ENCODE measurements at places on chromosomes 1 and 21. TPM values are rescaled to one million over a fixed set of nuclear protein-coding genes. Genes with fewer than 3 reads are reported as not detected.

Gene CD55
- total RNA-seq: 130 TPM

Gene G0S2
- total RNA-seq: 0.33 TPM

Gene OPTC
- total RNA-seq: not detected

Gene RHOU
- total RNA-seq: 17.5 TPM

Gene TRNP1
- 4.8 TPM for total RNA-seq

Gene ZNF593OS
- total RNA-seq: not detected

Gene CASZ1
- 10.8 TPM for total RNA-seq

Gene RBM34
- 55.8 TPM for total RNA-seq

Gene MECR
- total RNA-seq: 10.6 TPM

Gene SPATA45
- not detected for total RNA-seq

Gene PRAMEF8
- not detected for total RNA-seq

Gene COL6A2
- total RNA-seq: 17.5 TPM

Gene HAX1
- total RNA-seq: 69.9 TPM

Gene TMEM51
- total RNA-seq: 10.2 TPM

Gene LENEP
- not detected for total RNA-seq

Gene GGPS1
- total RNA-seq: 24.7 TPM

Gene FMO4
- 2.9 TPM for total RNA-seq

Gene ZFYVE9
- total RNA-seq: 39.2 TPM

Gene ANP32E
- total RNA-seq: 35.8 TPM

Gene C1orf115
- total RNA-seq: 124 TPM

Gene AMY1A
- total RNA-seq: not detected

Gene ATP6V1G3
- total RNA-seq: 0.47 TPM

Gene MROH9
- not detected for total RNA-seq

Gene DMRTB1
- not detected for total RNA-seq

Gene OR2T33
- total RNA-seq: not detected

Gene TRMT1L
- 37.7 TPM for total RNA-seq

Gene CELA3B
- total RNA-seq: not detected

Gene LRRC7
- total RNA-seq: 0.37 TPM

Gene PLA2G5
- not detected for total RNA-seq

Gene FCRL4
- not detected for total RNA-seq

Gene SMPDL3B
- total RNA-seq: 0.68 TPM

Gene RSPH1
- not detected for total RNA-seq

Gene SPRR3
- total RNA-seq: not detected

Gene MAEL
- not detected for total RNA-seq

Gene ITGB2
- 0.05 TPM for total RNA-seq

Gene CLCA4
- total RNA-seq: not detected

Gene ZYG11A
- total RNA-seq: 1.2 TPM

Gene ADAM30
- not detected for total RNA-seq

Gene CD1E
- not detected for total RNA-seq

Gene MTMR11
- total RNA-seq: 1.5 TPM

Gene KLHDC9
- total RNA-seq: 0.93 TPM

Gene FAM229A
- 2.0 TPM for total RNA-seq

Gene RNU1-4
- under 0.01 TPM for total RNA-seq

Gene PRR9
- not detected for total RNA-seq

Gene PTPRU
- total RNA-seq: 2.4 TPM

Gene LMX1A
- total RNA-seq: not detected

Gene COL16A1
- 0.65 TPM for total RNA-seq

Gene CDK18
- total RNA-seq: 1.7 TPM

Gene TRIM17
- not detected for total RNA-seq

Gene C4BPA
- total RNA-seq: under 0.01 TPM

Gene GSTM1
- 8.5 TPM for total RNA-seq

Data from dermis blood vessel endothelial cell (primary cell).